ENCODE measurements at places on chromosomes 7 and 10. TPM values are rescaled to one million over a fixed set of nuclear protein-coding genes. Genes with fewer than 3 reads are reported as not detected.

The C10orf53 gene
- total RNA-seq: not detected

The KIF11 gene
- total RNA-seq: 13.7 TPM

The BICC1 gene
- 0.48 TPM for total RNA-seq

The GPR26 gene
- total RNA-seq: not detected

The ZNF727 gene
- total RNA-seq: not detected
